ENCODE measurements at places on chromosomes 12 and 14. TPM values are rescaled to one million over a fixed set of nuclear protein-coding genes. Genes with fewer than 3 reads are reported as not detected.

Gene FRMD6
- total RNA-seq = 104 TPM

Gene ZDHHC22
- not detected for total RNA-seq

Gene KLRF1
- total RNA-seq = not detected

- no peak for DNase-seq
These were observed 1.5 kb downstream of the MYL6 start for GRCh38 chr12:56159482-56160192.

- DNase-seq = no peak
These were observed 84.9 kb downstream of the CCDC60 start for GRCh38 chr12:119419381-119419780.

DNA sequence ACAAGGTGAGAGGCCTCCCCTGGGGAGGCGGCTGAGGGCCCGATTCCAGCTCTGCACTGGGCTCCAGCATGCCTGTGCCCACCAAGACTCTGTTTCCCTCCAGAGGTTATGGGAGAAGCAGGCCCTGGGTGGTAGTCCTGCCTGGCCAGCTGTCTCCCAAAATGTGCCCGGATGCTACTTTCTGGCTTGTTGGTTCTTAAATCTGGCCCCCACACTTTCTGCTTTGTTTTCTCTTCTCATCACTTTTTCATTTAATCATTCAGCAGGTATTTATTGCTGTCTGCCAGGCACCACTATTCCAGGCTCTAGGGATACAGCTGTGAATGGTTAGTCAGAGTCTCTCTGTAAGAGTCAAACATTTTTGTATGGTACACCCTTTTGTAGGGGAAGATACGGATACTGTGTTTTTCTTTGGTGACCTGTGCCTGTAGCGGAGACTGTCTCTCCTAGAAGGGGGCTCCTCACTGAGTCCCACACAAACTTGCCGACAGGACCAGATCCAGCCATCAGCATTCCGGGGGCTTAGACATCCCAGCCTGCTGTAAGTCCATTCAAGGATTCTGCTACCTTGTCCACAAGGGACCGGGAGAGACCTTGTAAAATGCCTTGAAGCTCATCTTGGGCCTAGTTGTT lies 3.8 kb downstream of the DHRS2 start:
- DNase-seq = no peak

DNA sequence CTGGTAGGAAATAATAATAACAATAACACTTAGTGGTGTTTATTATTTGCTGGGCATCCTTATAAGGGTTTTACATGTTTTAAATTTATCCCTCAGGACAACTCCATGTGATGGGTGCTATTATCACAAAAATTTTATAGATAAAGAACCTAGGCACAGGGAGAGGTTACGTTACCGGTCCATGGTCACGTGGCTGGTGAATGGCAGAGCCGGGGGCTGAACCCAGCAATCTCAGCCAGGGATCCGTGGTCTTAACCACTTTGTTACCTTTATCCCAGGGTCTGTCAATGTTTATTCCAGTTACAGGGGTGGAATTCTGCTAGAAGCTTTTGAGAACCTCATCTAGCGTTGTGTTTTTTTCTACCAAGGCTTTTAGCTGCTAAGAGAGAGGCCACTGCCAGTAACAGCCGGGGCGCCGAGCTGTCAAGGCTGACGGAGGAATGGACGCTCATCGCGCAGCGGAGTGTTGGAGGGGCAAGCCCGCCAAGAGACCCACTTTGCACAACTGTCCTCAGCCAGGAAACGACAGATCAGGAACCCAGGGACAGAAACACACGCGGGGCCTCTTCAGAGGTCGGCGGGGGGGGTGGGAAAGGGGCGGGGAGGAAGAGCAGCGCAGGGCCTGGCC lies 418 bp downstream of the AMN1 start:
- DNase-seq = no peak

DNA sequence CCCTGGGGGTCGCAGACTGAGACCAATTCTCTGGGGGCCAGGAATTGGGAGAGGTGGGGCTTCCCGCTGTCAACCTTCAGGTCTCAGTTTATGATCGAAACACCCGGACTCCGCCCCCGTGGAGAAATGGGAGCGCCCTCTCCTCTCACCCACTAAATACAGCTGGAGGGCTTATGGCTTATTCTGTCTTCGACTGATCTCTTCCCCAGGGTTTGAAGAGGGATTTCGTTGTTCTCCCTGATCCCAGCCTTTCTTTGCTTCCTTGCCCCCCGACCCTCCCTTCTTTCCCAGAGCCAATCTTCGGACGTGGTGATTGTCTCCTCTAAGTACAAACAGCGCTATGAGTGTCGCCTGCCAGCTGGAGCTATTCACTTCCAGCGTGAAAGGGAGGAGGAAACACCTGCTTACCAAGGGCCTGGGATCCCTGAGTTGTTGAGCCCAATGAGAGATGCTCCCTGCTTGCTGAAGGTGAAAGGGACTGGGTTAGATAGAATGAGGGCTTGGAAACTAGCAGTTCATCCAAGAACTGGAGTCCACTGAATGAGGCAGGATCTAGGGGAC lies 607 bp downstream of the OS9 start:
- no peak for DNase-seq

Measured in ascending aorta (tissue), 2 donors.